ENCODE measurements at places on chromosomes 6 and 20.
A peak's percentile ranks its signal among the peaks of the same experiment; 100 is the strongest.

DNA sequence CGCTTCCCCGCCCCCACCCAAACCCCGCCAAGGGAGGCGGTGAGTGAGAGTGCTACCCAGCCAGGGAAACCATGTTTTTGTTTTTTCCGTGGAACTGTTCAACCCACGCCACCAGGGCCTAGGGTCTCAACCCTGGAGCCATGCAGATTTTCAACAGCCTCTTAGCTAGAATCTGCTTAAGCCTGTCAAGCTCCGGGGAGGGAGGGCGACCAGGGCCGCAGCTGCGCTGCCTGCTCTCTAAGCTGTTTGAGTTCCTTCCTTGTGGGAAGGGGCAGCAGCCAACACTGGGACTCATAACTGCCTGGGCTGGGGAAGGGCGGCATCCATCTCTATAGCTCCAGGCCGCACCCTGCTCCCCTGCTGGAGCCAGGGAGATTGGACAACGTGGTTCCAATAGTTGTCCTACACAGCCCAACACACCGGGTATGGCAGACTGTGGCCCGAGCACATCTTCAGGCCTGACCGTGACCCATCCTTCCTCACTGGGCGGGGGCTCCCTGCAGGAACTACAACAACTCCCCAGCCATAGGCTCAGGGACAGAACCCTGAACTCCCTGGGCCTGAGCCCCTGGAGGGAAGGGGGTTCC, 1065.7 kb upstream of the MANEA start:
- DNase-seq = no peak

DNA sequence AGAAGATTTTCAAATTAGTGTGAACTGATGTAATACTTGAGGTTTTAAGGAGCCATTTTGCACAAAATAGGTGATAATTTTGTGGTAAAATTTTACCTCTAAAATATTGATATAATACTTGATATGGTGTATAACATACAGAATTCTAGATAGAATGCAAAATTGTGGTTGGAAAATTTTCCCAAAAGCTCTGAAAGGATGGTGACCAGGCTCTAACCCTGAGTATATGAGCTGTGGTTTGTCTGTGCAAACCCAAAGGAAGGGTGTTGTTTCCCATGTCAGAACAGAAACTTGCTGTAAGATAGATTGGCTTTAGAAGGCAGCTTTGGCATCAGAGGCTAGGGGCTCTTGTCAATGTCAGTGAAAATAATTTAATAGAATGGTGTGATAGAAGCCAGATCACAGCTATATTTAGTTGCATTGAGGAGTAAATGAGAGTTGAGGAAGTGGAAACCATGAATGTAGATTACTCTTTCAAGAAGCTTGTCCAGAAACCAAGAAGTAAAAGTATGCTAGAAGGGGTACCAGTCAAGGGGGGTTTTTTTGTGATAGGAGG, 257.7 kb downstream of the FARS2 start:
- no peak for DNase-seq

DNA sequence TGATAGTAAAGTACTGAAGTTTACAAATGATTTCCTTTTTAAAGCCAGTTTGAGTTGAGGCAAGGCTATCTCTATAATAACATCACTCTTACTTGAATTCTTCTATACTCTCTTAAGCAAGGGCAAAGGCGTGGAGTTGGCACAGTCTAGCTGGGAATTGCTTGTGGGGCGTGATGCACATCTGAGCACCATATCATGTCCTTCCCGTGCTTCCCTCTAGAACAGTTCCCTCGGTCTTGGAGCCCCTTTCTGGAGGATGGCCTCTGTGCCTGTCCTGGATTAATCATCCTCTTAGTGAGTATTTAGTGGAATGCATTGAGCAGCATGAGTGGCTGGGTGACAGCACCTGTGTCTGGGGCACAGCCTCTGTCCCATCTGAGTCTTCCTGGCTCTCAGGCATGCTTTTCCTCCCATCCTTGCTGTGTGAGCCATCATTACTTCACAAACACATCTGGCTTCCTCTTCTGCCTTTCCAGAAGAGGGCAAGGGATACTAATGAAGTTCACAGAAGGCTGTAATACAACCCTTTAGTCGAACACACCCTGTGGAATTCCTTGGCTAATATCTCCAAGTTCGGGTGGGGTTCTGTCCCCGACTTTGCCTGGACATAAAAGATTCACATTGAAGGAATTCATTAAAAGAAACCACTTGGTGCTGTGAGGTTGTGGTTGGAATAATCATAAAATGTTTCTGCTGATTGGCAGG, 188.2 kb downstream of the FNDC1 start:
- DNase-seq = no peak

GRCh38 chr6:11434565-11435326, 102.8 kb upstream of the TMEM170B start:
- no peak for DNase-seq

DNA sequence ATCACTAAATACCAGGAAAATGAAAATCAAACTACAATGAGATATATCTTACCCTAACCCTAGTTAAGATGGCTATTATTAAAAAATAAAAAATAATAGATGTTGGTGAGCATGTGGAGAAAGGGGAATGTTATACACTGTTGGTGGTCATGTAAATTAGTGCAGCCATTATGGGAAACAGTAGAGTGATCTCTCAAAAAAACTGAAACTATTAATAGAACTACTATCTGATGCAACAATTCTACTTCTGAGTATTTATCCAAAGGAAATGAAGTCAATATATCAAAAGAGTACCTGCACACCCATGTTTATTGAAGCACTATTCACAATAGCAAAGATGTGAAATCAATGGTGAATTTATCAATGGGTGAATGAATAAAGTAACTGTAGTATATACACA, 48.6 kb downstream of the HLA-A start:
- no peak for DNase-seq

DNA sequence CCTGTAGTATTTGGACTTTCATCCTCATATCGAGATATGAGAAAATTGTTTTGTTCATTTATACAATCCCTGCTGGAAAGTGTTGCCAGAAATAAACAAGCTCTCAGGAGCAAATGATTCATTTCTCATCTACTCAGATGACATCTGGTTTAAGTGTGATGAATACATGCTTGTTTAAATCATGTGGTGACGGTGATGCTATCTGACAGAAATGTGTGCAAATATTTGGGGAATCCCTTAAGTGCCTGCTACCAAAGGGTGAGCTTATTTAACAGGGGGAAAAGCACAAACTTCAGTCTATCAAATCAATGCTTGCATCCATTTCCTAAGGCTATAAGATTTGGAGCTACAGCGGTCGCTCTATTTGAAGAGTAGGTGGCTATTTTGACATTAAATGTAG, 368.3 kb upstream of the SASH1 start:
- no peak for DNase-seq

DNA sequence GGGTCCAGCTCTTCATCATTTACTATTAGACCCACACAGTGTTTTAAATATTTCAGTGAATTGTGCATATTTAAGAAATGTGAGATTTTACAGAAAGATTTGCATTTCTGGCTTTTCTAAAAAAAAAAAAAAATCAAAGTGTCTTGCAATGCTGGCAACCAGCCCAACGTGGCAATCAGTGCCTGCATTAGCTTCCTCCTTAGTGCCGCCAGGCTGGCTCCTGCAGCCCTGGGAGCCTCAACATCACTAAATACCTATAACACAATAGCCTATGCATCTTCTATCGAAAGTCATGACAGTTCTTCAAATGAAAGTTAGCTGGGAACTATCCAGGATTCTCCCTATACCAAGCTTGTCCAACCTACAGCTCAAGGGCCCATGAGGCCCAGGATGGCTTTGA, 9.4 kb upstream of the CD93 start:
- no peak for DNase-seq

- DNase-seq = no peak
Observed at GRCh38 chr20:23361119-23361475, 885 bp upstream of the GZF1 start.

GRCh38 chr6:32588156-32588555, 1.5 kb downstream of the HLA-DRB1 start:
- DNase-seq = no peak

- no peak for DNase-seq
Observed at GRCh38 chr6:51842804-51843378, 244.5 kb downstream of the PKHD1 start.

DNA sequence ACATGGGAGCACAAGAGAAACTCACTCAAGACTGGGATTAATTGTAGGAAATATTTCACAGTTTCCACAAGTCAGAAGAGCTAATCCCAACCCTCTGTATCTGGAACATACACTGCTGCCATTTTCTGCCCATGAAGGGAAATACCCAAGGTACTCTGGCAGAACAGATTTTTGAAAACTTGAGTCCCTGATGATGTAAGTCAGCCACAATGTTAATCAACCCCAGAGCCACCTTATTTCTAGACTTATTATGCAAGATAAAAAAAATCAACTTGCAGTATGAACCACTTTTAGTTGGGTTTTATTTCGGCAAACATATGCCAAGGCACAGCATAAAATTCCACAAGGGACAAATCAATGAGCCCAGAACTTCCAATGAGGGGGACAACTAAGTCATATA, 141.5 kb downstream of the LY86 start:
- DNase-seq = no peak

DNA sequence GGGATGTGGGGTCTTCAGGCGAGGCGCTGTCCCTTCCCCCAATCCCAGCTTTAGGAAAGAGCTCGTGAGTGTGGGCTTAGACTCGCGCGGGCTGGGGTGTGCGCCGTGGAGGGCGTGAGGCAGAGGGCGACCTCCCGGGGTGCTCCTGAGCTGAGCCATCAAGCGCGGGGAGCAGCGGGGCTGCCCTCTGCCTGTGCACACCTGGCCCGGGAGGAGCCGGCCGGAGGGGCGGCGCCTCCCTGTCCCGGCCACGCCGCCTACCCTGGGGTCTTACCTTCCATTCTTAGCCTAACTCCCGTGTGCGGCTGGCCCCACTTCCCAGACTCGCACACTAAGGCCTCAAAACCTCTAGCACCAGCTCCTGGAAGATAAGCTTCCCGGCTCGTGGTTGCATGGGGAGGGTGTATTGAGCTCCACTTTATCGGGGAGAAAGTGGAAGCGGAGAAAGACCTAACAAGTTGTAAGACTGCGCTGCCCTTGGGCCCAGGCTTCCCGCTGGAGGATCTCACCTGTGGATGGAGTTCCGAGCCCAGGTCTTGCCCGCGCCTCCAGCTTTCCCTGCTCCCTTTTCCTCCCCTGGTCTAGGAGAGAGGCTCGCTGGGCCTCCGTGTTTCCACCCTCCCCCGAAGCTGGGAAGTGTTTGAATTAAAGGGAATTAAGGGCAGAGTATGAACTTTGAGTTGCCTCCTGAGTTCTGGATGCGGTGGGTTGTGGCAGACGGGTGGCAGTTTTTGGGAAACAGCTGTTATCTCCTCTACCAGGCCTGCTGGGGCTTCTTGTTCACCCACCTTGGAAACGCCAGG, 1.2 kb downstream of the DNMT3B start:
- peak; percentile 41 for DNase-seq

DNA sequence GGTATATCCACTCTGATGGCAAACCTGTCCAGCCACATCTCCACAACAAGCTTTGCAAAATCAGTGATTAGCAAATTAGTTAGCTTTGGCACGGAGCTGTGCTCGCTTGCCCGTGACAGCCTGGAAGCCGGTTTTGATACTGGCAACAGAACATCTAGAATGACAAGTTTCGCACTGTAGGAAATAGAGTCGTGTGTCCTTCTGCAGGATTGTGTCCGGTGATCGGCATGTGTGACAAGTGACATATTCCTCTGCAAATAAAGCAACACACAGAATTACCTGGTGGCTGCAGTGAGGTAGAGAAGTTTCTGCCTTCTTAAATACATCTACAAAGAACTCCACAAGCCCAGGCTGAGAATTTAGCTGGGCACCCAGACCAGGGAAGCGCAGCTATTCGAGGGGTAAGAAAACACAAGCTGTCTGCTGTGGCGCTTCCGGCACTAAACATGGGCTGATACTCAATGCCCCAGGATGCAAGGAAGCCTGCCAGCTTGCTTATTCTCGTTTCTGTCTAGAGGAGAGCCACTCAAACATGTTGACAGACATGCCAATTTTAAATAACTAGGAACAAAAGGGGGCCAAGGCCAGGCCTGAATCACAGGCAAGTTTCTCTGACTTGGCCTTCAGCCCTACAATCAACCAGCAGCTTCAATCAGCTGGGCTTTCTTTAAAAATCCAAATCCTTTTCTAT, 22.2 kb downstream of the EIF2S2 start:
- DNase-seq = no peak

DNA sequence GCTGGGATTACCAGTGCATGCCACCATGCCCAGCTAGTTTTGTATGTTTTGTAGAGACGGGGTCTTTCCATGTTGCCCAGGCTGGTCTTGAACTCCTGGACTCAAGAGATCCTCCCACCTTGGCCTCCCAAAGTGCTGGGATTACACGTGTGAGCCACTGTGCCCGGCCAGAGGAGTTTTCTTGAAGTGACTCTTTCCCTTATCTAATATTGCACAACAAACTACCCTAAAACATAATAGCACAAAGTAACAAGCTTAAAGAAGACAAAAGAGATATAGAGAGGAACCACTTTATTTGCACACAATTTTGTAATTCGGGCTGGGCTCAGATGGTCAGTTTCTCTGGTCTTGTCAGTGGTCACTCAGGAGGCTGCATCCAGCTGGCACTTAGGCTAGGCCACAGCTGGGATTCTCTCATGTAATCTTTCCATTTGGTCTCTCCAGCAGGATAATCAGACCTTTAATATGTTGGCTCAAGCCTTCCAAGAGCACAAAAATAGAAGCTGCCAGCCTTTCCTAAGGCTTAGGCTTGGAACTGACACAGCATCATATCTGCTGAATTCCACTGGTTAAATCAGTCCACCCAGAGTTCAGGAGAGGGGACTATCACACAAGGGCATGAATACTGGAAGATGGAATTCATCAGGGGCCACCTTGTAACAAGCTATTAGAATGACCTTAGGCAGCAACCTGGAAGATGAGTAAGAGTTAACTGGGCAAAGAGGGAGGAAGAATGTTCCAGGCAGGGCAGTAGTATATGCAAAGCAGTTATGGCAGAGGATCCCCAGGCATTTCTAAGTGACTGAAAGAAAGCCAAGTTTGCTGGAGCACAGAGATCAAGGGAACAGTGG, 56.7 kb upstream of the PNRC1 start:
- no peak for DNase-seq

DNA sequence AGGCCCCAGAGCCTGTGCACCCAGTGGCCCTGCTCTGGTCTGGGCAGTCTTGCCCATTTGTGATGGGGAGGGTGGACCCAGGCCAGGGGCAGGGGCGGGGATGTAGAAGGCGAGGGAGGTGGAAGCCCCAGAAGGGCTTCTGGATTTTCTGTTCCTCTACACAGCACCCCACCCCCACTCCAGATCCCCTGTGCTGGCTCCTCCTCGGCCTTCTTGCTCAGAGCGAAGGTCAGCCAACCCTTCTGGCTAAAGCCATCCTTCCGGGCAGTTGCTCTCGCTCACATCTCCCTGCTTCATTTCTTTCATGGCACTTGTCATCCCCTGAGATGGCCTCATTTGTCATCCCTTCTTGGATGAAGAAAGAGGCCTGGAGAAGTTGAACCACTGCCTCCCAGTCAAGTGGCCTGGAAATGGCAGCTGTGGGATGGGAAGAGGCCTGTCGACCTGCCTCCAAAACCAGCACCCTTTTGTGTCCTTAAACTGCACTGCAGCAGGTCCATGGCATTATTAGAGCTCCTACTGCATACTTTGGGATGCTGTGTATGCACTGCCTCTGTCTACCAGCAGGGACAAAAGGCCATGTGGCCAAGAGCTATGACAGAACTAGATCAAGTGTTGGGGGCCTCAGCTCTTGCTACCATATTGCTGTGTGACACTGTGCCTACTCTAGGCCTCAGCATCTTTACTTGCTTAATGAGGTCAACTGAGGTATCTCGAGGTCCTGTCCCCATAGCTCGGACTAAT, 19.9 kb downstream of the PEDS1 start:
- DNase-seq = no peak
